ENCODE measurements at places on chromosomes 5 and 9.

DNA sequence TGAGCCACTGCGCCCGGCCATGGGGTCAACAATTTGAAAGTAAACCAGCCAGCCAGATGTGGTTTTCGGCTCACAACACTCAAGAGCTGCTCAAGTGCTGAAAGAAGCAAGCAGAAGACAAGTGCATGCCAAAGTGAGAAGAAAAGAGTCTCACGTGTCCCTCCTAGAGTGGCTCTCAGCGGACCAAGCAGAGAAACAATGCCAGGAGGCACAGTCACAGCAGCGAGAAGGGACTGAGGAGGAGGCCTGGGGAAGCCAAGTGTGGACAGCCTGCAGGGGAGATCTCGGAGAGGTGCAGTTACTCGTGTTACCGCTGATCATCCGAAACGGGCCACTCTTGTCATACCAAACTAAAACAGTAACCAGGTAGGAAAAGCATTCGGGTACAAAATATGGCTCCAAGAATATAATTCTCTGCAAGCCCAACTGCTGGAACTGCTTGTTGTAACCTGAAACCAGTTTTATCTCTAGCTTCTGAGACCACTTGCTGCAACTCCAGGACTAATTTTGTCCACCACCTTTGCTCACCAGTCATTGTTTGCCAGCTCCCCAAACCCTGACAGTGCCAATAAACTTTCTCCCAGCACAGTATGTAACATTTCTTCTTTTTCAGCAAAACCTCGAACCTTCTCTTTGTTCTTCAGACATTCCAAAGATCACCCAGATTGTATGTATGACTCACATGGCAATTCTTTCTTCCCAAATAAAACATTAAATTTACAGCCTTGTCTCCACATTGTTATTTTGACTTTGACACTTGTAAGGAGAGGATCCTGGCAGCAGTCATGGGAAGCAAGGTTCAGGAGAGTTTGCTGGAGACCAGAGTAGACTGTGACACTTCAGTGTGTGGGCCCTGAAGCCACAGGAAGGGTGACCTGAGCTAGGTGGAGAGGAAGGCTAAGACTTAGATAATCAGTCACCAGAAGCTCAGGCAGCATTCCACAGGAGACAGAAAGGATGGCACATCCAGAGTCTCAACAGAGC is 6.3 kb downstream of the SLC35D2 start:
- DNase-seq, result no peak

GRCh38 chr9:123860603-123861002 is 69.3 kb downstream of the DENND1A start:
- DNase-seq, result no peak

GRCh38 chr5:172303162-172303561 is 19.6 kb upstream of the UBTD2 start:
- DNase-seq, result no peak

DNA sequence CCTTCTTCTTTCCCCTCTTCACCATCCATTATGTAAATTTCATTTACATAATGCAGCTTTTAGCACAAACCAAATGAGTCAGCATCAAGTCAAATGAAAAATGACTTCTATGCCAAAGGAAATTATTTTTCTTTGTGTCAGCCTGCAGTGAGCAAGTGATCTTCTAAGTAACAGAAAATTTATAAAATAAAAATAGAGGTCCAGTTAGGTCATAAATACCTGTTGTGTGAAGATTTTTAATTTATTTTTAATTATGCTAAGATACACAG is 16.7 kb upstream of the THG1L start:
- no peak for DNase-seq

DNA sequence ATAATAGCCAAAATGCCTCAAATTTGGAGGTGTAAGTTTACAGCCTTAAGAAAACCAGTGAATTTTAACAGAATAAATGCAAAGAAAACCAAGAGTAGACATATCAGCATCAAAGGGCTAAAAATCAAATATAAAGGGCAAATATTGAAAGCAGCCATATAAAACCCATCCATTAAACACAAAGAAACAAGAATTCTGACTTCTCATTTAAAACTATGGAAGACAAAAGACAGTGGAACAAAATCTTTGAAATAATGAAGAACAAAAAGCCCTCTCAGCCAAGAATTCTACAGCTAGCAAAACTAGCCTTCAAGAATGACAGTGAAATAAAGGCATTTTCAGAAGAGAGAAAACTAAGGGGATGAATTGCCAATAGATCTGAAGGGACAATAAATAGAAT is 91.3 kb upstream of the FST start:
- DNase-seq, result no peak

DNA sequence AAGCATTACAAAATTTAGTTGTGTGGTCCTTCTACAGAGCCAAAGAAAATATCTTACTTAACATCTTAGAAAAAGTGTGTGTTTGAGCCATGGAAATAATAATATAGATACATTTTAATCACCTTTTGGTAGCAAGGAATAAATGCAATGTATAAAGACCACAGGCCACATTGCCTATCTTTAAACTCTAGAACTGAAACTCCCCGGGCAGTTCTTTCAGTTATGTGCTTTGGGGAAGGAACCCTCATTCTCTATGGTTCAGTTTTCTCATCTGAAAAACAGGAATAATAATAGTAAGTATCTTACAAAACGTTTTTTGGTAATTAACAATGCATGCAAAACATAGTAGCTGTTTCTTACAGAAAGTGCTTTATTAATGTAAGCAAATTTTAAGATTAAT is 67.8 kb upstream of the GABRB2 start:
- DNase-seq, result no peak

DNA sequence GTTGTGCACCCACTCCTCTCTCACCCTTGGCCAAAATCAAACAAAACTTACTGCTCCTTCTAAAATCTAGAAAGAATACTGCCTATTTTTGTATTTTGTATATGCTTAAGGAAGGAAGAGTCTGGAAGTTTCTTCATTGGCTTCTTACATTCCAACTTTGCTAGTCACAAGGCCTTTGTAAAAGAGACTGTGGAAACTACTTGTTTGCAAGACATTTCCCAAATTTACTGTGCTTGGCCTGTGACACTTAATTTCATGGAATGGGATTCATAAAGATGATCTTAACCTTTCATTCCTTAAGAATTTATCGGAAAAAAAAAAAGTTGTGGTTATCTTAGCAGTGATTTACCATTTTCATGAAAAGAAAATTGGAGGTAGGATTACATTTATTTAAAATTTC is 208.9 kb downstream of the VPS13A start:
- no peak for DNase-seq

GRCh38 chr9:82543726-82544125 is 519.2 kb downstream of the RASEF start:
- DNase-seq, result no peak

DNA sequence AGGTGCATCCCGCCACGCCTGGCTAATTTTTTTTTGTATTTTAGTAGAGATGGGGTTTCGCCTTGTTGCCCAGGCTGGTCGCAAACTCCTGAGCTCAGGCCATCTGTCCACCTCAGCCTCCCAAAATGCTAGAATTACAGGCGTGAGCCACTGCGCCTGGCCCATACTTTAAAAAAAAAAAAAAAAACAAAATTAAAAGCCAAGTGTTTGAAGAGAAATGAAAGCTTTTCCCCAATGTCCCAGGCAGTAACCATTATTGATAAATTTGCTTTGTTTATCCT is 9.5 kb downstream of the PRRC2B start:
- DNase-seq, result no peak
